COR-L47 (cell line): ENCODE measurements at places on chromosomes 1 and 21.

DNA sequence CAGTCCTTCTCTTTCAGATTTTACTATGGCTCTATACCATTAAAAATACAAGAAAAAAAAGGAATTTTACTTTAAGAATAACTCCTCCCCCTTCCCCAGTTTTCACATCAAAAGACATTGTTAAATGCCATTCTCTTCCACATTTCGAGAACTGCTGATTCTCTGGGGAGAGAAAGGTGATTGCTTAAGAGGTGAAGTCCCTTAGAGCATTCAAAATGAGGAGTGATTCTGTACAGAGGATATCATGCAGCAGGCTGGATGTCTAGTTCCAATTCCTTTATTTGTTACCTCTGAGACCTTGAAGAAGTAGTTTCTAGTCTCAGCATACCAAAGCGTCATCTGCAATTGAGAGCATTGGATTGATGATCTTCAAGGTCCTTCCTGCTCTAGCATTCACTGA is 46.9 kb downstream of the FMO3 start:
- no peak for DNase-seq

- no peak for DNase-seq
Measured at GRCh38 chr1:108892356-108893140, 15.8 kb downstream of the GPSM2 start.

GRCh38 chr1:115677182-115677555 is 35.4 kb downstream of the VANGL1 start:
- no peak for DNase-seq

- DNase-seq, result peak; percentile 10
Measured at GRCh38 chr1:222009105-222009730, 267.3 kb upstream of the DUSP10 start.

GRCh38 chr1:165616054-165616612 is 14.9 kb upstream of the MGST3 start:
- DNase-seq, result no peak

- peak; percentile 70 for DNase-seq
Measured at GRCh38 chr1:1778663-1779319, 521 bp upstream of the NADK start.

GRCh38 chr1:206421616-206422340 is 48.5 kb upstream of the IKBKE start:
- no peak for DNase-seq

DNA sequence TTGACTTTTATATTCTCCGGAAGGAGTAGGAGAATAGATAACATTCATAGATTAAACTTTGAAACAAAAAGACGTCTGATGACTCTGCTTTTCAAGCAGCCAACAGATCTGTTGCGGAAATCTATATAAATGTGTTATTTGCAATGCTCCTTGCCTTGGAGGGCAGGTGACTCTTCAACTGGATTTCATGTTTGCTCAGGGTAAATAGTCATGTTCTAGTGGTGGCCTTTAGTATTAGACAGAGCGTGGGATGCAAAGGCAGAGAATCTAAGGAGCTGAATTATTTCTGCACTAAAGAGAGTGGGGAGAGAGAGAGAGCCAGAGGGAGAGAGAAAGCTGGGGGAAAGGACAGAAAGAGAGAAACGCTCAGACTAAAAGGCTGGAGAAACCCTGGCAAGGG is 454.3 kb downstream of the AJAP1 start:
- peak; percentile 4 for DNase-seq

GRCh38 chr1:2879591-2879990 is 78.1 kb upstream of the TTC34 start:
- DNase-seq, result no peak
